ENCODE measurements at places on chromosomes 4 and X. TPM values are rescaled to one million over a fixed set of nuclear protein-coding genes. Genes with fewer than 3 reads are reported as not detected.

- DNase-seq = no peak
These were observed 155.1 kb downstream of the SHROOM3 start for GRCh38 chr4:76589872-76590797.

DNA sequence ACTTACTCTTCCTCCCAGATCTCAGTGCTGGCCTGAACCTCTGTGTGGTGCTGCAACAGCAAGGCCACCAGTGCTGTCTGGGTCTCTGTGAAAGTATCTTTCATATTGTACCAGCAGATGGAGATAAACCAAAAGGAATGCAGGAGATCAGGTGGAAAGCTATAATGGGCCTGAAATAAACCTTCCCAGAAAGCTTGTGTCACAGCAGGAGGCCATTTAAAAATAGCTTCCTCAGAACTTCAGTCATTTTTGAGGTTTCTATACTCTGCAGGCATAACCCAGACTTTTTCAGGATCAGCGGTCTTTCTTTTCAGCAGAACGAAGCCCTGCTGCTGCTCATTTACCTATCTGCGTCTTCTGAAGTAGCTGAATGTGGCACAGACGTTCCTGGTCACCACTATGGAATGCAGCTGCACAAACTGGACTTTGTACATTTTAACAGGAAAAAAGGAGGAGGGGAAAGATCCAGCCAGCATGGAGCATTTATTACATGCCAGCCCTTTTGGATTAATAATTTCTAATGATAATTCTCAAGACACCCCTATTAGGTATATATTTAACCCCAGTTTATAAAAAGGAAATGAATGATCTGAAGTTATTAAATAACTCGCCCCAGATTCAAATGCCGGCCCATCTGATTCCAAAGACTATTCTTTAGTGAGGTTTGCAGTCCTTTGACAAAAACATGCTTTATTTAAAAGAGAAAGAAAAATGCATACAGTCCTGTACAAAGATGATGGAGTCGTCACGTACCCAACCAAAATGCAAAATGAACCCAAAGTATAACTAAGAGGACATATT lies 119.7 kb downstream of the NFKB1 start:
- no peak for DNase-seq

- no peak for DNase-seq
These were observed 19.8 kb downstream of the KLHL34 start for GRCh38 chrX:21638311-21638710.

- peak; percentile 50 for DNase-seq
These were observed at the start of gene ZNF630 for GRCh38 chrX:48071064-48071985. TSS of gene ZNF630 (minus strand) at chrX:48071640. CDS start at chrX:48066886, 4,754 bp downstream.

DNA sequence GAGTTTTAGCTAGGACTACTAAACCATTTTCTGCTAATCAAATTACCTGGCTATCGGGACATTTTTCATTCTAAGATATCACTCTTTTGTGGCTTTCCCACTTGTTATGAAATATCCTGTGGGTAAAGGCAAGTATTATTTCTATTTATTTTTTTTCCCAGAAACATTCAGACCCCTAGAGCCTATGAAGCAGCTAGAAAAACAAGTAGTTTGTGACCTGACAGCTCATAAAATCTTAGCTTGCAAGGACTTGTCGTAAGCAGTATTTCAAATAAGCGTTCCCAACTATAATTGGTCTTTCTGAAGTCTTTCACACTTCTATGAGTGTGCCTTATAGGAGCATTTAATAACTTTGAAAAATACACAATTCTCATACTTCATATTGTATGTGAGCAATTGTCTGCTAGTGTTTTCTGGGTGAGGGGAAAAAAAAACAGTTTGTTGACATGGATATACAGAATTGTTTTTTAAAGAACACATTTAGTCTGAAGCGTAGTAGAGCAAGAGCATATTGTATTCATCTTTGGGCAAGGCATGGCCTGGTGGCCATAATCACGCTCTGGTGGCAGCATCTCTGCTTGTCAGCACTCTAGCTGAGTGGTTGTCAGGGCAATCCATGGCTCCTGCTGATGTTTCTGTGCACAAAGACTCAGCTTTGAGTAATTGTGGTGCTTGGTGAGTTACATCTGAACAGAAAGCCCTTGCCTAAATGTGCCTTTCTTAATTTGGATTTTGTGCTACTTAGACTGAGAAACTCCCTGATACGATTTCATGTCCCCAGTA lies 2.6 kb downstream of the MCUB start:
- no peak for DNase-seq

DNA sequence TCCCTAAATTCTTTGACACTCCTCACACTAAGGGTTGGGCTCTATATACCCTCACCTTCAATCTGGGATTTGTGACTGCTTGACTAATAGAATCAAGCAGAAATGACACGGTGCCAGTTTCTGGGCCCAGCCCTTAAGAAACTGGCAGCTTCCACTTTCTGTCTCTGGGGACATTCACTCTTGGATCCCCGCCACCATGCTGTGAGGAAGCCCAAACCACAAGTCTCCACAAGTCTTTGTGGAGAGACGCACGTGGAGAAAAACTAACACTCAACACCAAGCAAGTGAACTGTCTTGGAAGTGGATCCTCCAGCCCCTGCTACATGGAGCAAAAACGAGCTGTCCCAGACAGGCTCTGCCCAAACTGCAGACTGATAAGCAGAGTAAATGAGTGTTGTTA lies 1.1 kb upstream of the EDNRA start:
- DNase-seq = no peak

DNA sequence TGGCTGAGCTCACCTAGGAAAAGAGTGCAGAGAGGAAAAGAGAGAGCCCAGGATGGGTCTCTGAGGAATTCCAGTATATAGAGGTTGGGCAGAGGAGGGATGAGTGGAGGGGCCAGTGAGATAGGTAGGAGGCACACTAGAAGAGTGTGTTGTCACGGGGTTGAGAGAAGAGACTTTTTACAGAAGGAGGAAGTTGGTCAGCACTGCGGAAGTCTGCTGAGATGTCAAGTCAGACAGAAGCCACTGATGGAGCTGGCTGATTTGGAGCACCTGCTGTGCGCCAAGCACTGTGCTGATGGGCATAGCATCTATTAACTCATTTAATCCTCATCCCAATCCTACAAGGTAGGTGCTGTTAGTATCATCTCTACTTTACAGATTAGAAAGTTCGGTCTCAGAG lies 60.4 kb downstream of the EFNB1 start:
- no peak for DNase-seq

GRCh38 chr4:140109292-140109691 lies 44.7 kb downstream of the MAML3 start:
- DNase-seq = no peak

DNA sequence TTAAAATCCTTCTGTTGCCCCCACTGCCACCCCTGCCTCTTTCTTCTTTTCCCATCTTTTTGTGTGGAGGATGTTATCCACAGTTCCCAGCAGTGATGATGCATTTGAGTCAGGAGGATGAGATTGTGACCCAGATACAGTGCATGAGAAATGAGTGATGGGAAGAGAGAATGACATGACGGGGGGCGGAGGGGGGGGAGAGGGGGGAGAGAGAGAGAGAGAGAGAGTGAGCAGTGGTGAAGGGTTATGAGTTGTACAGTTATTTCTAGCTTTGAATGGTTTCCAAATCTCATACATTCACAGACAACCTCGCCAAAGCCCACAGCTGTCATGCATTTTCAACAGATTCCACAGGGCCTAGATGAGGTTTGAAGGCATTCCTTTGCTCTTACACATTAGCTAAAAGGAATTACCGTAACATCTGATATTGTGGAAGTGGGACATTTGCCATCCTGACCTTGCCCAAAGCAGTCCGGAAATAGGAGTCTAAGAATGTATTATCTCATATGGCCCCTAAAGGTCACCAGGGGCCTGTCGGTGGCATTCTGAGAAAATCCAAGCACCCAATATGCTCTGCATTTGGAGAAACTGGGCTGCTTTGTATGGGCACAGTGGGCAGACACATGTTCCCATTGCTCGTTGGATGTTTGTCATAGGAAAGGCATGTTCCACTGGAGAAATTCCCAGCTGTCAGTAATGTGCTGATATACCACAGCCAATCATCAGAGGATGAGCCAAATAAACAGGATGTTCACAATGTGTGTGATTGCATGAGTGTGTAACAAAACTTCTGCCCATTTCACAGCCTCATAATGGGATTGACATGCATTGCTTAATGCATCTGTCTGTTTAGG lies 435.8 kb downstream of the SPRY1 start:
- DNase-seq = no peak

DNA sequence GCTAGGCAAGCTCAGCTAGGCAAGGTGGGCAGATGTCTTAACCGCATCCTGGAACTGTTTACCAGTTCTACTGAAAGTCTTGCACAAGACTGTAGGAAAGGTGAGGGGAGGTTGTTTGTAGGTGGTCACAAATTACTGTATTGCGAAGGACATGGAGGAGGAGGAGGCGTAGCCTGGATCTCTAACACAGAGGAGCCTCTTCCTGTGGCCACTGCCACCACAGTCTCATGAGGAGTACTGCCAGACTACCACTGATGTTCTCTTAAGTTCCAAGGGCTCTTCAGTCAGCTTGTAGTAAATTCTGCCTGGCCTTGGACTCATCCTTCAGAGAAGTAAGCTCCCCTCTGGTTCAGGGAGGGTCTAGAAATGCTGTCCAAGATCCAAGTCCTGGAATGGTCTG lies 258.6 kb downstream of the FAT4 start:
- DNase-seq = no peak

GRCh38 chrX:65587616-65588526 lies 53.3 kb upstream of the LAS1L start:
- DNase-seq = no peak

CENPU gene
- total RNA-seq = 69.6 TPM

TRIM60 gene
- total RNA-seq = not detected

ESX1 gene
- total RNA-seq = not detected
